Hematopoietic multipotent progenitor cell (in vitro differentiated cells): ENCODE measurements at places on chromosomes 2 and 18.
A peak's percentile ranks its signal among the peaks of the same experiment; 100 is the strongest.

DNA sequence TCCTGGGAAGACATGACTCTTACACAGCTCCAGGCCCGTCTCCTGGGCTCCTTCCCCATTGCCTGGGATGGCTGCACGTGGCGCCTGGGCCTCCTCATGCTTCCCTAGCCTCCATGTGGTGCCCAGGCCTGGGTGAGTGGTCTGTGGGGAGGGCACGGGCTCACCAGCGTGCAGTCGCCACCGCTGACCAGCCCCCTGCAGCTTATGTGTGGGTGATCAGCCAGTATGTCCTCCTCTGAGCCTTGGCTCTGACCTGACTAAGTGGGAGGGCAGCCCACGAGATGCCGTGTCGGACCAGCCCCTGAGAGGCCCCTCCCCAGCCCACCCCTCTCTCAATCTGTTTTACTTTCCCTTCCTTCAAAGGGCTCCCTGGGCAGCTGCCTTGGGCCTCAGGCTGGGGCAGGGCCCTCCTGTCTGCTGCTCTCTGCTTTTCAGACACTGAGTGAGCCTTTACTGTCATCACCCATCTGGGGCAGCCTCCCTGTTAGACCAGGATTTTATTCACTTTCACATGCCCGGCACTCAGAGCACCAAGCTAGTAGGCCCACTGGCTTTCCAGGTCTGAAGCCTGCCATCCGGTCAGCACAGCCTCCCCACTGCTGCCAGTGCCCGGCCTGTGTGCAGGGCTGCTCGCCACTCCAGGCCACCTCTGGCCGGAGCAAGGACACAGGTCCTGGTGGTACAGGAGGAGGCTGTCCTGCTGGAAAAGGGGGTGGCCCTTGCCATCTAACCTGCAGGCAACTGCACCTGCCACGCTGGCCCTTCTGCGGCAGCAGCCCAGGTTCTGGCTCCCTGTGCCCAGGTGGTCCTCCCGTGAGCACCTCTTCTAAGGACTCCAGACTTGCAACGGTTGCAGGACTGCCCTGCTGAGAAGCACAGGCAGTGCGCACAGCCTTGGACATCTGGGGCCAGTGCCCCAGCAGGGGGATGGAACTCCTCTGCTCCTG is 84.9 kb upstream of the HPCAL1 start:
- DNase-seq: no peak

DNA sequence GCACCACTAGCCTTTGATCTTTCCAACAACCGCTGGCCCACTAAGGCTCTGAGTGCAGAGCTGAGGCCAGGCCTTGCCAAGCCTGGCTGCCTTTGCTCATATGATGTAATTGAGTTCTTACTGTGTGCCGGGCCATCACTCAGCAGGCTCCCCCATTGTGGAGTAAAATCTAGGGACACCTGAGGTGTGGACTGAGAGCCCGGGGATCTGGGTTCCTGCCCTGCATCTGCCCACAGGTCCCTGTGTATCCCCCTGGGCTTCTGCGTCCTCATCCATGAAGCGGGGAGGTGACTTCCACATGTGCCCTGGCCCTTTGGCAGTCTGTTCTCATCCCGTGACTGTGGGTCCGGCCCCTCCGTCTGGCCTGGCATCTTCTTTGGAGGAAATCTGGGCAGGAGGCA is 33.8 kb downstream of the GREB1 start:
- no peak for DNase-seq

- peak; percentile 52 for DNase-seq
These were observed 397.6 kb upstream of the HS6ST1 start for GRCh38 chr2:128716299-128716721.

DNA sequence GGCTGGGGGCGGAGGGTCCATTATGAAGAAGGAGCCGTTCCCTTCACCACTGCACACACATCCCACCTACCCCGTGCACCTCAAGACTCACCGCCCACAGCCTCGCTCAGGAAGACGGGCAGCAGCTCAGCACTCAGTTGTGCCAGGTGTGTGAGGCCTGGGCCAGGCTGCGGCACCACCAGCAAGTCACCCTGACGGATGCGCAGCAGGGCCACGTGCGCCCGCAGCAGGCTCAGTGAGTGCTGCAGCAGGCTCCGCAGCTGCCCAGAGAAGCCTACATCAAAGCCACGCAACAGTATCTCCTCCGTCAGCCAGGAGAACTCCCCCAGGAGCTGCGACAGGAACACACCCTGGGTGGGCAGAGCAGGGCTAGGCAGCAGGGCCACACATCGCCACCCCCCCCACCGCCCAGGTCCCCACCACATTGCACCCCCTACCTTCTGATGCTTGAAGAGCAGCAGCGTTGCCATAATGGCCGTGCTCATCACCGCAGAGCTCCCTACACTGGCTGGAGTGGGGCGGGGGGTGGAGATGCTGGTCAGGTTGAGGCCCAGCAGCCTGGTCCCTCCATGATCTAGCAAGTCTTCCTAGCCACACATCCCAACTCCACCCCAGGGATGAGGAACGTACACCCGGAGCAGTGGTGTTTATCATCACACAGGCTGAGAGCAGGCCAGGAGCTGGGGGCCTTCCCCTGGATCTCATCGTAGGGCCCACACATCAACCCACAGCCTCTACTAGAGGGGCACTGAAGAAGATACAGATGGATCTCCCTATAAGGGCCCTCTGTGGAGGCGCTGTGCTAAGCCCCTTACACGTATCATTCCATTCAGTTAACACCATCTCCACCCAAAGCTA is 10.2 kb downstream of the GPAT2 start:
- DNase-seq: no peak
